Right atrium auricular region (tissue), 2 donors: ENCODE measurements at places on chromosomes 13 and 19. TPM values are rescaled to one million over a fixed set of nuclear protein-coding genes. Genes with fewer than 3 reads are reported as not detected.

CGB3 gene
- not detected for total RNA-seq

POSTN gene
- 81.2 TPM for total RNA-seq

DNA sequence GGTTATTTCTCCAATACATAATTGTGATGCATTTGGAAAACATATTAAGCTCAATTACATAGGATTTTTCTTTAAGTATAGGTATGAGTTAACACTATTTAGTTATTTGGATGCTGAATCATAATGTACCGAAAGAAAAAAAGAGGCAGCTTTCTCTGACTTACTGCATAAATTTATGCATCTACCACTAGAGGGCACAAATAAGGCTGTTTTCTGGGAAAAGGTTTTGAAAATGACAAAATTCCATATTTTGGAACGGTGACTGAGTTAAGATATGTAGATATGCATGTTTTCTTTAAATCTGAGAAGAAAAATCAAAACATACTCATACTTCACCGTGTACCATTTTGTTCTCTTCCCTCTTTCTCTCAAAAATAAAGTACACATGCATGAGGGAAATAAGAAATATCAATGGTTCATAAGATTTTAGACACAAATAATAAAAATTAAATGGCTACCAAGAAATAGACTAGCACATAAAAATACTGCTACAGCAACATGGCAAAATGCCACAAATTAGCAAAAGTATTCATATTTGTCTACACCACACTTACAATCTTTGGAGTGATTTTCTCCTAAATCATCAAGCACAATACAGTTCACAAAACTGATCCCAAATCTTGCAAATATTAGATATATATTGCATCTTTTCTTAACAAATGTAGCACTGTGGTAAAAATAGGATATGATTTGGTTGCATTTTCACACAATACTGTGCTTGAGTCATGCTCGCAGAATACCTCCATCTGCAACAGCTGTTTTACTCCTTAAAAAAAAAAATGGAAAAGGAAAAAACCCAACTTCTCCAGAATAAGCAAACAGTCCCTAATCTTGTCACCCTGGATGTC lies 260.0 kb downstream of the FGF14 start:
- no peak for DNase-seq

DNA sequence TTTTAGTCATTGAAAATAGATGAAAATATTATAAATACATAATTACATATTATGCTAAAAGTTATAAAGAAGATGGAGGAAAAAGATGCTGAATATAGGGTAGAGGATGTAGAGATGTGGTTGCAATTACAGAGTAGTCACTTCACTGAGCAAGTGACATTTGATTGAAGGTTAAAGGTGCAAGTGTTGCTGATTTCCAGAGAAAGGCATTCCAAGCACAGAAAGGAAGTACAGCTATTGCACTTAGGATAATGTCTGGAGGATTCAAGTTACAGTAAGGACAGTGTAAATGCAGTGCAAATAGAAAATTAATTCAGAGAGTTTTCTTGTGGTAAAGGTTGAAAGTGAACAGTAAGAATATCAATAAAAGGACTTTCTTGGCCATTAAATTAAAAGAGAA lies 1721.8 kb downstream of the PCDH9 start:
- no peak for DNase-seq

DNA sequence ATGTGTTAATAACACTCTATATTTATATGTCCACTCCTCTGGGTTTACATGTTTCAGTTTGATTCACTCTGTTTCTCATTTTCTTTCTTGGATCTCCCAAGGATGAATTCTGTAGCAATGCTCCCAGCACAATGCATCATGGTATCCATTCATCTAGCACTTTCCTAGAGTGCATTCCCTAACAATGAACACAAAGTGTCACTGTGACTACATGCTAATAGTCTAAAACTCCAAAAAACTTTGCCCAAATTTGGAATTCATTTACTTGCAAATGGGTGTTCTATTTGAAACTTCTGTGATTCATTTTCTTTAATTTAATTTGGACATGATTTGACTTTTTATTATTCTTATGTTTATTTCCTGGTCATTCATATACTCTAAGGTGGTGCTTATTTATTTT lies 286.3 kb downstream of the POU4F1 start:
- DNase-seq: no peak

DNA sequence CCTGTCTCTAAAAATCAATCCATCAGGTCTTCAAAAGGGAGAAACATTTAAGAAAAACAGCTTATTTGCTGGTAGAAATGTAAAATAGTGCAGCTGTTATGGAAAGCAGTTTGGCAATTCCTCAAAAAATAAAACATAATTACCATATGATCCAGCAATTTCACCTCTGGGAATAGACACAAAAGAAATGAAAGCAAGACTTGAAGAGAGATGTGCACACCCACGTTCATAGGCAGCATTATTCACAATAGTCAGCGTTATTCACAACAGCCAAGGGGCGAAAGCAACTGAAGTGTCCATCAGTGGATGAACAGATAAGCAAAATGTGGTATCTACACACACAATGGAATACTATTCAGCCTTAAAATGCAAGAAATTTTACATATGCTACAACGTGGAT lies 45.1 kb upstream of the DOCK9 start:
- DNase-seq: no peak

GRCh38 chr13:29693275-29693945 lies 97.9 kb upstream of the SLC7A1 start:
- DNase-seq: no peak

GRCh38 chr13:98416408-98416807 lies 160.5 kb downstream of the STK24 start:
- DNase-seq: no peak

- no peak for DNase-seq
Measured at GRCh38 chr19:39115105-39115847, 10.3 kb upstream of the PAK4 start.

DNA sequence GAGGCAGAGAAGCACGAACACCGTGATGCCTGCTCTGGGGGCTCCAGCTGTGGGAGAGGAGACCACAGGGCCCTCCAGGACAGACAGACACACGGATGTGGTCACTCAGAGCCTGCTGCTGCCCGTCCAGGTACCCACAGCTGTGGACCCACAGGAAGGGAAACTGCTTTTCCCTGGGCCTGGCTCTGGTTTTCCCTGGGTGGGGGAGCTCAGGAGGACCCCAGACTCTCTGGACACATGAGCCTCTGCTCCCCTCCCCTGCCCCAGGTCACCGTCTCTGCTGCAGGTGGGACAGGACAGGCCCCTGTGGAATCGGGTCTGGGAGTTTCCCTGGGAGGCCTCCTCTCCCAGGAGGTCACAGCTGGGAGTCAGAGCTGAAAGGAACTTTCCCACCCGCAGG lies 7.3 kb downstream of the LILRA4 start:
- no peak for DNase-seq

DNA sequence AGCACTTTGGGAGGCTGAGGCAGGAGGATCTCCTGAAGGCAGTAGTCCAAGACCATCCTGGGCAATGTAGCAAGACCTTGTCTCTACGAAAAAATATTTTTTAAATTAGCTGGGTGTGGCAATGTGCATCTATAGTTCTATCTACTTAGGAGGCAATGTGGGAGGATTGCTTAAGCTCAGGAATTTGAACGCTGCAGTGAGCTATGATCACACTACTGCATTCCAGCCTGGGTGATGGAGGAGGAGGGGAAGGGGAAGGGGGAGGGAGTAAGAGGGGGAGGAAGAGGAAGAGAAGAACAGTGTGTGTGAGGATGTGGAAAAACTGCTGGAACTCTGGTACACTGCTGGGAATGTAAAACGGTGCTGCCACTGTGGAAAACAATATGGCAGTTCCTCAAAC lies 9.2 kb upstream of the CLIP3 start:
- no peak for DNase-seq

DNA sequence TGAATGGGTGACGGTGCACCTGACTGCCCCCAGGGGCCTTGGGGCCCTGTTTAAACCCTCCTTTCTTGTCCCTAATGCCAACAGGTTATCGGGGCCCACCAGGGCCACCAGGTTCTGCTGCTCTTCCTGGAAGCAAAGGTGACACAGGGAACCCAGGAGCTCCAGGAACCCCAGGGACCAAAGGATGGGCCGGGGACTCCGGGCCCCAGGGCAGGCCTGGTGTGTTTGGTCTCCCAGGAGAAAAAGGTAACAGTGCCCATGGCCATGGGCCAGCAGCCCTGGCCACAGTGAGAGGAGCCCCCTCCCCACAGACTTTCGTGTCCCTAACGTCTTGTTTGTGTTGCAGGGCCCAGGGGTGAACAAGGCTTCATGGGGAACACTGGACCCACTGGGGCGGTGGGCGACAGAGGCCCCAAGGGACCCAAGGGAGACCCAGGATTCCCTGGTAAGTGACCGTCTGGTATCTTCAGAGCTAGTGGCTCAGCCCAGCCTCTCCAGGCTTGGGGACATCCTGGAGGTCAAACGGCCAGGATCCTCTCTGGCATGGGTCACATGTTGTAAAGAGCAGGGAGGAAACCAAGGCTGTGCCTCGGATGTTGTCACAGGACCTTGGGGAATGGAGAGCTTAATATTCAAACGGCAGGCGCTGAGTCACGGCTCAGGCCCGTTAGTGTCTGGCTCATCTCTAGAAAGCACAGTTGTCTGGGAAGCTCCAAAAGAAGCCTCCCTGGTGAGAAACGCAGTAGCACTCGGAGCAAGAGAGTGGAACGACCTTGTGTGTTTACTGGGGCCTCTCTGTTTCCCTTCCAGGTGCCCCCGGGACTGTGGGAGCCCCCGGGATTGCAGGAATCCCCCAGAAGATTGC lies 58.3 kb downstream of the RAB20 start:
- DNase-seq: no peak

DNA sequence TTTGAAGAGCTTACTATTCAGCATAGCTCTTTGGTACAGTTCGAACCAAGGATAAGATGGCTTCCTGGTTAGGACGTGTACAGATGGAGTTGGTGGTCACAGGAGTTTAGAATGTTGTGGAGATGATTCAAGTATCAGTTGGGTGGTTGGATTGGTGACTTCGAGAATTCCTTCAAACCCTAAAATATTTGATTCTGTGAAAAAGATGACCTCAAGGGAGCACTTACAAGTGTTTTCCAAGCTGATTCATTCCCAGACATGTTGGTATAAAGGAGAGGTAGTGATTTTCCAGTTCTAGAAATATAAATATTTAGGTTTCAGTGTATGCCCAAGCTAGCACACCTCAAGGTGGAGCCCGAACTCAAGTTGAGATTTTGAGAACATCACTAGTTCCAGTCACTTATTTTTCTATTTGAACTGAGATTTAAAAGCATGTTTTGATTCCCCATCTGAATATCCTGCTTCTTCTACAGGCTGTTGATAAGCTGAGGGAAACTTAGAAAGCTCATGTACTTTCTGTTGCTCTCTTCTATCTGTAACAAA lies 306.1 kb downstream of the DCT start:
- DNase-seq: no peak

GRCh38 chr19:19443902-19444680 lies 38.6 kb downstream of the GATAD2A start:
- no peak for DNase-seq

DNA sequence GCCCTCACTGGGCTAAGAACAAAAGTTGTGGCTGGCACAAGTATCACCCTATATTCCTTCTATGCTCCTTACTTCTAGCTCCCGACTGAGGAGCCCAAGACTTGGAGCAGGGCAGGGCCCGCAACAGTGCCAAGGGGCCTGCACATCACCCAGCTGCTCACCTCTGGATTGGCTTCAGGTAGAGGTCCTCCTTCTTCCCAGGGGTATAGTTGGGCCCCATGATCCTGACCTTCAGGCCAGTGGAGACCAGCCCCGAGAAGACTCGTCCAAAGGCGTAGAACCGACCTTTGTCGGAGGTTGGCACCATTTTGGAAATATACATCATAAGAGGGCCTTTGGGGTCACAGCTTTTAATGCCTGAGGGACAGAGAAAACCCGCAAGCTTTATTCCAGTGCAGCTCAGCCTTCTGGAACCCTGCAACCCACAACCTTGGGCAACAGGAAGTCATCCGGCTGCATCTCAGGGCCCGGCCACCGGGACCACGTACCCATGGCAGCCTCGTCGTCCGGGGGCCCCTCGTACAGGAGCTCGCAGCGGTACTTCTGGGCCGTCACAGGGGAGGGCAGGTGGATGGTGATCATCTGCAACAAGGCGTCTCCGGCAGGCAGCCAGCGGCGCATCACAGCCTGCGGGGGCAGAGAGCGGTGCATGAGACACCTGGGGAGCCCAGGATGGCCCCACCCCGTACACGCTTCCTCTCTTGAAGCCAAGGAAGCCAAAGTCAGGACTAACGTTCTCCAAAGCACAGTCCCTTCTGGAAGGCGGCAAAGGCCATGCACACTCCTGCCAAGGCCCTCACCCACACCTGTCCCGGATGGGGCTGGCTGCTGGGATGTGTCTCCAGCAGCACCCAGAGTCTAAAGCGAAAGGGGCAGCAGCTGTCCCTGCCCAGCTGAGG lies 4.7 kb downstream of the EEF2 start:
- no peak for DNase-seq

ZNF414 gene
- total RNA-seq: 8.2 TPM

ZNF470 gene
- total RNA-seq: 1.9 TPM

C5AR2 gene
- 1.1 TPM for total RNA-seq
